ENCODE measurements at places on chromosomes 12 and 14. TPM values are rescaled to one million over a fixed set of nuclear protein-coding genes. Genes with fewer than 3 reads are reported as not detected.

DNA sequence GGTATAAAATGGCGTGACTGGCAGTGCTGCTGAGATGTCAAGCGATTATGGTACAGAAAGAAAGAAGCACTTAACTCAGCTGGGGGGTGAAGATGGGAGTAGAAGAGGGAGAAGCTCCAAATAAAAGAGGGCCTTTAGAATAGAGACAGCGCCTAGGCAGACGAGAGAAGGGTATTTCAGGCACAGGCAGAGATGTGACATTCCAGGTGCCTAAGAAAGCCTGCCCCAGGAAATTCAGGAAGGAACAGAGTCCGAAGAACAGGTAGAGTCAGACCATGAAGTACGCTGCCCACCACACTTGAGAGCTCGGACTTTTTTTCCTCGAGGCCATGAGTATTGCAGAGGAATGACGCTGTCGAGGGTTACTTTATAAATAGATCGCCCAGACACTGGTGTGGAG lies 170.9 kb upstream of the ATF7IP start:
- no peaks in the 10 kb centered on the region for H3K4me1 ChIP-seq
- no peaks in the 10 kb centered on the region for H3K27me3 ChIP-seq
- no peak overlapping the region for H3K4me3 ChIP-seq

DNA sequence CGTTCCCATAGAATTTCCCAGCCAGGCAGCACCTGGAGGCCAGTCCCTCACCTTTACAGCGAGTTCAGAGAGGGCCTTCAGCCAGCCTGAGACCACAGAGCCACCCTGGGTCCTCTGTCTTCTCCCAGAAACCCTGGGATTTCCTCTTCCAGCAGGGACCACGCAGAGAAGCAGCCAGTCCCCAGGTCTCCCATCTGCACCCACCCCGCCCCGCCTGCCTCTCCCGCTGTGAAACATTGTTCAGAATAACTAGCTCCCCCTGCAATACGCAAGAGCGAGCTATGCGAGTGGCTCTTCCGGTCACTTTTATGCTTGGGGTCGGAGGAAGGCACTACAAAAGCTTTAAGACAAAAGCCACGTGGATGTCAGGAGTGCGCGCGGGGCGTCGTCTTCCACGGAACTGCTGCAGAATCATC lies 77.8 kb downstream of the SERPINA3 start:
- H3K27ac ChIP-seq, result no peak overlapping the region
- no peak overlapping the region for H3K4me3 ChIP-seq
- no peaks in the 10 kb centered on the region for H3K36me3 ChIP-seq
- no peaks in the 10 kb centered on the region for H3K27me3 ChIP-seq
- no peak for DNase-seq

DNA sequence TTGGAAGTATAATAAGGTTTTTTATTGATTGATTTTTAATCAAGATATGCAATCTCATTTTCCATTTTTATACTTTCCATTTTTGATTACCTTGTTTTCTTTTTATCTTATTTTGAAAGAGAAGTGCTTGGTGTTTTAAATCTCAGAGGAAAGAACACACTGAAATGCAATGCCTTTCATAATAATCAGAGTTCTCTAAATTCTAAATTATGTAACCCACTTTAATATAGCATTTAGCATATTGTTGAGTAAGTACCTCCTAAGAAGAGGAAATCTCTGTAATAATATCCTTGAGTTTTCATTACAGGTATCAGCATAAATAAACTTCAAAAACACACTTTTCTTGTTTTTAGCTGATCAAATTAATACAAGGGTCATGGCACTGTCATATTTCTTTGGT lies 96.9 kb downstream of the GTF2A1 start:
- no peaks in the 10 kb centered on the region for H3K27me3 ChIP-seq
- no peak for DNase-seq
- no peaks in the 10 kb centered on the region for H3K4me1 ChIP-seq
- no peak overlapping the region for H3K4me3 ChIP-seq

DNA sequence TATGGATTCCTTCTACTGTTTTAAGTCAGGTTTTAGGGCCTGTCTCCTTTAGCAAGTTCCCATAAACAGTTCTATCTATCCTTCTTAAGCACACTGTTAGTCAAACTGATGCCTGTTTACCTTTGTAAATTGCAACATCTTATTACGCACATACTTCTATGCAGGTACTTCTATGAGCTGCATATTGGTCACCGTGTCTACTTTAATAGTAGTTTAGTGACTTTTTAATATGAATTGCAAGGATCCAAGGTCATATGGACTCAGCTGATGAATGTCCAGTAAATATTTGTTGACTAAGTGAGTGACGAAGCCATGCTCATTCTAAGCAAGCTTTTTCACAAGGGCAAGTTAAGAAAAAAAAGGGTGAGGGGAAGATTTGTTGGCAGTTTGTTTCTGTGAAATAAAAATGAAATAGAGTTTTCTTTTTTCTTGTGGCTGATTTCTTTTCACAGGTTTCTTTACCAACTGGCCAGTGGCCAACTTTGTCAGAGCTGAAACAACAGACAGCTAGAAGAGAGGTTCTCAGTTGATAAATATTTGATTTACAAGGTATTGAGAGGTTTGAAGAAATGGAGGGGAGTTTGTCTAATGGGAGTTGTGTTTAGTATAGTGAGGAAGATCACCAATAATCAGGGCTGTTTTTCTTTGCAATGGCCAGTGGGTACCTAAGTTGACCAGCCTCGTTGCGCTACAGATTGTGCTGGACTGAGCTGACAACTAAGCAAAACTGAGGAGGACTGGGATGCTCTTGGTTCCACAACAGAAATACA lies 141.1 kb downstream of the SLC15A5 start:
- H3K4me1 ChIP-seq, result no peaks in the 10 kb centered on the region
- H3K27me3 ChIP-seq, result no peaks in the 10 kb centered on the region
- DNase-seq, result peak; percentile 36
- no peak overlapping the region for H3K27ac ChIP-seq

DNA sequence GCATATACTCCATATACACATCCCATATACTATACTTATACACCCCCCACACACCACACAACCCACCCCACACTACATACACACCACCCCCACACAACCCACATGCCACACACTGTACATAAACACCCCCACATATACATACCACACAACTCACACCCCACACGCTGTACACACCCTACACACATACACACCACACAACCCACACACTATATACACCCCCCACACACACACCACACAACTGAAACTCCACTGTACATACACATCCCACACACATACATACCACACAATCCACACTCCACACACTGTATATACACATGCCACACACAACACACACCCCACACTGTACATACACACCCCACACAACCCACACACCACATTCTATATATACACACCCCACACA lies 81.0 kb downstream of the NOC4L start:
- H3K27me3 ChIP-seq, result peaks cover 14% of the 10 kb centered on the region
- H3K36me3 ChIP-seq, result no peaks in the 10 kb centered on the region
- DNase-seq, result no peak

The CCDC197 gene
- not detected for total RNA-seq

- no peak overlapping the region for H3K4me3 ChIP-seq
- no peak overlapping the region for H3K27ac ChIP-seq
- no peaks in the 10 kb centered on the region for H3K36me3 ChIP-seq
- no peak for DNase-seq
These were observed 21.6 kb downstream of the TRPV4 start for GRCh38 chr12:109811624-109811995.

The ARHGEF40 gene
- total RNA-seq, result 48.6 TPM

DNA sequence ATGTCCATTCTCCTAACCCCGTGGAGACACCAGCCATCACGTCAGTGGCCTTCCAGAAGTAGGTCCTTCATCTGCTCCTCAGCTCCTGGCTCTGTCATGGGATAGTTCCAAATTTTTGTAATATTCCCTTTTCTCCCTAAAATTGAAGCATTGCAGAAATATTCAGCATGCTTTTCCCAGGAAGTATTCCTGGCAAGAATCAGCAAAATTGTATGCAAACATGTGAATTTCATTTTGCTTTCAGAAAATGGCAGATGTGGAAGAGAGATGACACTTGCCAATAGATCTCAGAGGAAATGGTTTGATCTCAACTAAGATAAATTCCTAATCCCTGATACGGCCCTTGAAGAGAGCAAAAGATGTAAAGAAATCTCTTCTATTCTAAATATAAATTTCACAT lies 298.9 kb downstream of the ITPR2 start:
- H3K4me1 ChIP-seq, result no peaks in the 10 kb centered on the region
- no peak for DNase-seq
- no peaks in the 10 kb centered on the region for H3K27me3 ChIP-seq
- no peak overlapping the region for H3K4me3 ChIP-seq
- H3K27ac ChIP-seq, result no peak overlapping the region

DNA sequence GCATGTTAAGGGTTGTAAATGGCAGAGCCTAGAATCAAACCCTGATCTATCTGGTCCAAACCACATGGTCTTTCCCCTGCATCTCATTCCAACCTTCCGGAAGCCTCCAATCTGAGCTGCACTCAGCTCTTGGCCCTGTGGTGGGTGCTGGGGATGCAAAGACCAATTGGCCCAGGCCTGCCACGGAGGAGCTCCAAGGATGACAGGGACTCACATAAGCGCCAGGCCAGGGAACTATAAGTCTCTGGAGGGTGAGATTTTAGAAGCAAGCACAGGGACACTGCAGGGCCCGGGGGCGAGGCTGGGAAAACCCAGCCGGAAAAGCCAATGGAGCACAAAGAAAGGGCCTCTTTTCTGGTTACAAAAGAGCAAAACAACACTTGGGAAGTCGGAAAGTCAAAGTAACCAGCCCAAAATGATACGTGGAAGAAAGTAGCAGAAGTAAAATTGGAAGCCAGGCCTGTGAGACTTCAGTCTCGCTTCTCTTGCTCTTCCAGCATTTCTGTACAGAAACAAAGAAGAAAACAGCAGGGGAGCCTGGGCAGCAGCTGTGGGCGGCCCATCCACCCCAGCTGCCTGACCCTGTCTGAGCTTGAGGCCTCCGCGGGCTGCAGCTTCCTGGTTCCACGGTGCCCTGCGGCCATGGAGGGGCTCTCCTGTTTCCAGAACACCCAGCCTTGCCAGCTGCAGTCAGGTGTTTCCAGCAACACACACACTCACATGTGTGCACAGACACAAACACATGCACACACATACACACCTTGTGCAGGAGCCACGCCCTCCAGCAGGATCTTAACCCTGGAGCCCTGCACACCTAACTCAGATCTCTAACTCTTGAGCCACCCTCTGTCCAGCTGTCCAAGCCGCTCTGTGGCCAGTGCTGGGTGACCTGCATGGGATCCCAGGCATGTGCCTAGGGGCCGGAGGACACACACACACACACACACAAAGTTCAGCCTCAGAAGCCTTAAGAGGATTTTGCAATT lies 178.2 kb downstream of the BCL11B start:
- DNase-seq, result no peak
- no peak overlapping the region for H3K4me3 ChIP-seq
- H3K27me3 ChIP-seq, result no peaks in the 10 kb centered on the region
- H3K4me1 ChIP-seq, result peaks cover 9% of the 10 kb centered on the region

DNA sequence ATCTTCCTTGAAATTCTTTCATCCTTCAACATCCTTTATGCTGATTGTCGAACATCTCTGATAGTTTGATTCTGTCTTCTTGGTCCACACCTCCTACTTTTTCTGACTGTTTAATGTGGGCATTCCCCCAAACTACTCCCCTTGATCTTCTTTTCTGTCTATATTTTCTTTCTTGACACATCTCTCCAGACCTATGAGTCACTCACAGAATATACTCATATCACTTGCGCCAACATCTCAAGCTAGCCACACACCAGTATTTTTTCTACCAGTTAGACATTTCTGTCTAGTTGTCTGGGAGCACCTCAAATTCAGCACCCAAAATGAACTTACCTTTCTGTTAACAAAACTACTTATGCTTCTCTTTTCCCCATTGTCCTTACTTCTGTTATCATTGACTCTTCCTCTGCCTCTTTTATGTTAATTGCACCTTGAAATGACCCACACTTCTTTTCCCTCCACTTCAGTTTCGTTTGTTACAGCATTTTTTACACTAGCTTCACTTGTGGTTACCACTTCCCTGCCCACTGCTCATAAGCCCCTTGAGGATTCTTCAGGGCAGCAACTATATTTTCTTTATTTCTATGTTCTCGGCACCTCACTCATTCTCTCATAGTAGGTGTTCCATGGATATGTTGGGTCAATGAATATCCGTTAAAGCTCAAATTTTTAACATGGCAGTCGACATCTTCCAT lies 33.5 kb downstream of the TSHR start:
- DNase-seq, result no peak
- no peaks in the 10 kb centered on the region for H3K27me3 ChIP-seq
- no peaks in the 10 kb centered on the region for H3K4me1 ChIP-seq
- no peak overlapping the region for H3K27ac ChIP-seq
- no peaks in the 10 kb centered on the region for H3K36me3 ChIP-seq

All from lung (tissue), 17 donors.